ENCODE measurements at places on chromosomes 16 and 17.
A peak's percentile ranks its signal among the peaks of the same experiment; 100 is the strongest.

GRCh38 chr17:7837408-7838088, 3.5 kb downstream of the KDM6B start:
- no peak for DNase-seq

- DNase-seq: no peak
Measured at GRCh38 chr17:4049546-4049945, 85.3 kb upstream of the ATP2A3 start.

- DNase-seq: no peak
Measured at GRCh38 chr17:71292006-71292405, 828.8 kb upstream of the SOX9 start.

- peak; percentile 58 for DNase-seq
Measured at GRCh38 chr17:46942441-46943217, 19.7 kb downstream of the GOSR2 start.

DNA sequence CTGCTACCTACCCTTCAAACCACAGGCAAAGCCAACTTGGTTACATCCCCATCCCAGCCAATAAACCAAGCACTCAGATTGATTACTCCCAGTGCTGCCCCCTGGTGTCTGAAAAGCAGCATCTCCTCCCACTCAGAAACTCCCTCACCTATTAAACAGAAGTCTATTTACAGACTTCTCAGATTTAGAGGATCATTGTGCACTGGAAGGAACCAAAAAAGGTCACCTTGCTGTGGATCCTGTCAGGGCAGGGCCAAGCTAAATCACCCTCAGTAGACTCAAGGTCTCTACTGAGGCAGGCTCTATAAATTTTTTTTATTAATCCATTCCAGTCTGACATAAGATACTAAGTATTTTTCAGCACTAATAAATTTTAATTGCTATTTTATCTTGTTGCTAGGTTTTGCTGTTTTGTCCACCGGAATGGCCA, 17.6 kb downstream of the HIGD1B start:
- peak; percentile 67 for DNase-seq

- no peak for DNase-seq
Measured at GRCh38 chr17:64682261-64683181, 20.4 kb upstream of the SMURF2 start.

GRCh38 chr16:52398021-52398420, 148.9 kb downstream of the TOX3 start:
- no peak for DNase-seq

DNA sequence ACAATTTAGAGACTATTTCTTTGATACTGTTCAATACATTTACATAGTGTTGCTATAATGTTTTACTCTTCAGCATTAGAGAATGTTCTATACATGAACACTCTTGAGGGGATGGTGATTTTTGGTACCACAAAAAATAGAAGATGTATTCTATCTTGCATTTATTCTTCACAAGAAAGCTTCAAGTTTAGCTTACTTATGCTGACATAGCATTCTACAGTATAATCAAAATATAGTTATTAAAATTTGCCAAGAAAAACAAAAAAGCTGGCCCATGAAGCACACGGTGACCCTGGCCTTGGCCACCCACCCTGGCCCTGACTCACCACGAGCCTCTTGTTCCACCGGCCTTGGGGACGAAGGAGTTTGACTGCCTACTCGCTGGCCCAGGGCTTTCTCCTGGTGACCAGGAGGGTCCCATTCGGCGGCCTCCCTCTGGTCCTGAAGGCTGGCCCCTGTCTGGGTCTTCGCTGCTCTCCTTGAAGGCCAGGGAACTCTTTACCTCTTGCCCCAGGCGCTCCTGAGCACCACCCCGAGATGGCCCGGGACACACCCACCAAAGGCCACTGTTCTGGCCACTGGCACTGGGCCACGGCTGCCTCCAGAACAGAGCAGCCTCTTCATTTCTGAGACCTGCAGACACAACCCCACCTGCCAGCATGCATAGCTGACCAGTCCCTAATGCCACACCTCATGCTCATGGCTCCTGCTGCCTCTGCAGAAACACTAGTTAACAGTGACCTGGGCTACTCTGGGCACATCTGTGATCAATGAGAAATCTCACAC, 22.5 kb upstream of the ICAM2 start:
- DNase-seq: no peak

DNA sequence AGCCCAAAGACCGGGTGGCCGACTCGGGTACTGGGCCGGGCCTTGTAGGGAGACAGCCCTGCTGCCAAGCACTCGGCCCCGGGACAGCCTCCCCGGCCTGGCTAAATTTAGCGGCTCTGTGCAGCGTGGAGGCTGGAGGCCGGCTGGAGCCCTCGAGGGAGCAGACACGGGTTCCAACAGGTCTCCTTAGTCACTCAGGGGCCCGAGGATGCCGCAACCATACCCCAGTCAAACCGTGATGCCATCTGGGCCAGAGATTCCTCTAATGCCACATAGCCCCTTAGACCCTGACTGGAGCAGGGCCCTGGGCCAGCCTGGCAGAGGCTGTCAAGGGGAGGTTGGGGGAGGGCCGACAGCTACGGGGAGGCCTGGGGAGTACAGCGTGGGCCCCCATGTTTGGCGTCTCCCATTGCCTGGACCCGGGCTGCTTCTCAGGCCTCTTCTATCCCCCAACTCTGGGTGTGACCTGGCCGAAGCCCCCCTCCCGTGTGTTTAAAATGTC, 2.9 kb upstream of the P2RX1 start:
- no peak for DNase-seq

GRCh38 chr17:79221597-79221996, 147.0 kb downstream of the ENGASE start:
- no peak for DNase-seq

GRCh38 chr16:87515475-87516330, 22.9 kb upstream of the ZCCHC14 start:
- no peak for DNase-seq
